Muscle of leg (tissue), 16 donors: ENCODE measurements at places on chromosomes 6 and 20. TPM values are rescaled to one million over a fixed set of nuclear protein-coding genes. Genes with fewer than 3 reads are reported as not detected.

DNA sequence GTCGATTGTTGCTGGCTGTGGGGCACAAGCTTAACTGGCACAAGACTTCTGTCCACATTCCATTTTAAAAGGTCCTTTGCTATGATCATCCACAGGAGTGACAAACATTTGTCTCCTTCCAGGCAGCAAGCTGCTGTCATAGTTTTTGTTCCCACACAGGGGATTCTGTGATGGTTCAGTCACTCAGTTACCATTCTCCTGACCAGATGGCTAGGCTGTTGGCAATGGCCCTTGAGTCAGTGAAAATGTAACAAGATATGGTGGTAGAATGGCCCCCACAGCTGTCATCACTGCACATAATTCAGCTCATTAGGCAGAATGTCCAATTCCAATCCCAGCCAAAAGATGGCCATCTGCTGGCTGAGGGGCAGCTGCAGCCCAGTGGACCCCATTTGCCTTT, 13.7 kb downstream of the BPIFA1 start:
- DNase-seq: peak; percentile 33

- DNase-seq: no peak
Measured at GRCh38 chr20:6094063-6094462, 28.8 kb downstream of the FERMT1 start.

DNA sequence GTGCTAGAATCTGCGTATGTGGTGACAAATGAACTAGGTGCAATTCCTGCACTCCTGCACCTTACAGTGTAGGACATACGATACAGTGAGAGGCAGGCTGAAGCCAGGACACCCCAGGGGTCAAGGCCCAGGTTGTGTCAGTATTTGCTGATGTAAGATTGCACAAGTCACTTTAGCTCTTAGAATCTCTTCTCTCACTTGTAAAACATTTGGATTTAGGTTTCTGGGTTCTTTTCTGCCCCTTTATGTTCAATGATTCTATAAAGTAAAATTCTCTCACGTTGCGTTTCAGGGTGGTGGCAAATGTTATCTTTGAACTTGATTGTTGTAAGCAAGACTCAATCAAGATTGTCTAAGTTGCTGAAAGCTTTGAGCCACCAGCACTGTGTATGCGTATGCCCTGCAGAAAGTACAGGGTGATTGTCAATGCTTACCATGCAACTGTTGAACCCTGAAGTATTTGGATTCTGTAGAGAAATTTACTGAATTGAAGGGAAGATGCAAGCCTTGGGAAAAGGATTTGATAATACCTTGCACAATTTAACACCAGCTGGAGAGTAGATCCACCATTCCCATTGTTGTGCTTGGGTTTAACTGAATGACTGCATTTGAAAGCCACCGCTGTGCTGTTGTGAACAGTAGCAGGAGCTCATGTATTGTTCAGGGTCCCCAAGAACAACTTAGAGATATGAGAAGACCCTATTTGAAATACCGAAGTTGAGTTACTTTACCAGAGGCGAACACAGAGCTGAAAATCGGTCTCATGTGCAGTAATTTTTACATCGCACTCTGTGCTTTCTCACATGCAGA, 106.1 kb upstream of the CITED2 start:
- DNase-seq: no peak

DNA sequence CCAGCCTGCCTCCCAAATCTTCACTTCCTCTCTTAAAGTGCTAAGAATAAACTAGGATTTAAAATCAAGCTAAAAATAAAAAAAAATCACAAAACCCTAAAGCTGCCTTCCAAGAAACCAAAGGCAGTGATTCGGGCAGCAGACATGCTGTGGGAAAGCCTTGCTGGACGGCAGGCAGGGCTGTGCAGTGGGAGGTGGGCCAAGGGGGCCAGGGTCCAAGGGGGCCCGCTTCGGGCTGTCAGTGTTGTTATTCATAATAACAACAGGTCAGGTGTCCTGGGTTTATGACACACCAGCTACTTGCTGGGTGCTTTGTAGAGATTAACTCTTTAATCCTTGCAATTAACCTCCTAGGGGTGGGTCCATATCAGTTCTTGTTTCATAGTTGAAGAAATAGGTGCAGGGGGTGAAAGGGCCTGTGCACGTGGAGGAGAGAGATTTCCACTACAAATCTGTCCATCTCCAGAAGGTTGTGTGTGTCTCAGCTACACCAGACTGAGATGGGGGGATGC, 40.4 kb downstream of the CD40 start:
- DNase-seq: no peak

GRCh38 chr6:139600343-139600742, 225.9 kb upstream of the CITED2 start:
- no peak for DNase-seq

- no peak for DNase-seq
Measured at GRCh38 chr6:109695468-109695867, 4.4 kb downstream of the FIG4 start.

DNA sequence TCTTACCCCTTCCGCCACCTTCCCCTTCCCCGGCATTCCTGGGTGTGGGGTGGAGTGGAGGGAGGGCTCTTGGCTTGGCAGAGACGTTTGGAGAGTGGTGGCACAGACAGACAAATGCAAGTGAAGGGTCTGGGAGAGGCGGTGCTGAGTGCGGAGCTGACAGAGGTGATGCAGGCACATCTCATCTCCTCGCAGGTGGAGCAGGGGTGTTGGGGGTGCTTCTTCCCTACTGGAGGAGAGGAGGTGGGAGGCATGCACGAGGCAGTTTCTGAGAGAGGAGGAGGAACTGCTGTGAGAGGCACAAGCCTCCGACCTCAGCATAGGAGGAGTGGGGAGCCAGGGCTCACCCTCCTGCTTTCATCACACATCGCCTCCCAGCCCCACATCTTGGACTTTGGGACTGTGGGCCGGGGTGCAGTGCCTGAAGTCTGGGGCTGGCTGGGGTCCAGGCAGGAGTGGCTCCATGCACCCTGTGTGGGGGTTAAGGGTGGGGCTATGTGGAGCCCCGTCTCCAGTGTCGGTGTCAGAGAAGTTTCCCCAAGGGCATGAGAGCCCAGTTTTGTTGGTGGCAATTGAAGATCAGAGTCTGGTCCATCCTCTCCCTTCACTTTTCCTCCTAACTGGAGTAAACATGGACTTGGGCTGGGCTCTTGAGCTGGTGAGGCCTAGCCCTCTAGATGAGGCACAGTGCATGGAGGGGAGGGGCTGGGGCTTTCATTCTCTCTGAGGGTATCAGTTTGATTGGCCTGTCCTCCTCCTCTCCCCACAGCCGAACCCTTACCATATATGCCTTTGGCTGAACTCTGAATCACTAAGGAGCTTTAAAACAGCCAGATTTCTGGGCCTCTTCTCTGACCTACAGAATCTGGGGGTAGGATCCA, 20.2 kb upstream of the SLC22A7 start:
- DNase-seq: no peak

DNA sequence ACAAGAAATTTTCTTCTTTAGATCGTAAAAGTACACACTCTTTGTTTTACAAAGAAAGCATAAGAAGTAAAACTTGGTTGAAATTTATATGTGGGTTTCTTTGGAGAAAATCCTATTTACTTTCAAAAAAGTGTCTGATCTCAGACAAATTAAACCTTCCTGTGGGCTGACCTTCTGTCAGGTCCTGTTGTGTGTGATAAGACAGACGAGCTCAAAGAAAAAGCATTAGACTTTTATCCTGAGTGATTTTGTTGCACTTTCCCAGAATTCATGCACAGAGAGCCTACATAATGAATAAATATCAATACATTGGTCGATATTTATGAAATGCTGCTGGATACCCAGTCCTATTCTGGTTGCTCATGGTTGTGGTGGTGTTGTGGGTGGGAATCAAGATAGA, 302.1 kb upstream of the SYNCRIP start:
- no peak for DNase-seq

GRCh38 chr6:33684428-33684896, 27.0 kb downstream of the UQCC2 start:
- DNase-seq: no peak

Gene DNAH8
- 2.2 TPM for total RNA-seq

Gene CCN5
- total RNA-seq: 0.18 TPM

Gene WFDC11
- total RNA-seq: not detected

DNA sequence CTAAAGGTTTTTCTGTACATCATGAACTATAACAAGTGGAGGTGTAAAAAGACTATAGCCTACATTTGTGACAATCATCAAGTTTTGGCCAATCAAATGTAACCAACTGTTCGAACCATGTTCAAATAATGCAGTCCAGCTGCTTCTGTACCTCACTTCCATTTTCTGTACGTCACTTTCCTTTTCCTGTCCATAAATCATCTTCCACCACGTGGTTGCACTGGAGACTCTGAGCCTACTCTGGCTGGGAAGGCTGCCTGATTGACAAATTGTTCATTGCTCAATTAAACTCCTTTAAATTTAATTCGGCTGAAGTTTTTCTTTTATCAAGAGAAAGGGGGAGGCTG, 270.4 kb upstream of the JARID2 start:
- DNase-seq: peak; percentile 37
